ENCODE measurements at places on chromosomes 7 and 10. TPM values are rescaled to one million over a fixed set of nuclear protein-coding genes. Genes with fewer than 3 reads are reported as not detected.

The KDM7A gene
- 5.3 TPM for total RNA-seq

The SYT15B gene
- not detected for total RNA-seq

The PPP1R17 gene
- not detected for total RNA-seq

The CYP2C18 gene
- not detected for total RNA-seq

The GPNMB gene
- total RNA-seq: 0.59 TPM

The ANKRD30A gene
- not detected for total RNA-seq

The PRKG1 gene
- 1.3 TPM for total RNA-seq

The GRM3 gene
- not detected for total RNA-seq

The CTBP2 gene
- total RNA-seq: 92.1 TPM

The CAV2 gene
- total RNA-seq: 270 TPM

The NKX6-2 gene
- total RNA-seq: not detected

The NUDT13 gene
- total RNA-seq: 1.2 TPM

All from pulmonary artery endothelial cell (primary cell).